GM03348 (cell line): ENCODE measurements at places on chromosomes 1 and 21.

DNA sequence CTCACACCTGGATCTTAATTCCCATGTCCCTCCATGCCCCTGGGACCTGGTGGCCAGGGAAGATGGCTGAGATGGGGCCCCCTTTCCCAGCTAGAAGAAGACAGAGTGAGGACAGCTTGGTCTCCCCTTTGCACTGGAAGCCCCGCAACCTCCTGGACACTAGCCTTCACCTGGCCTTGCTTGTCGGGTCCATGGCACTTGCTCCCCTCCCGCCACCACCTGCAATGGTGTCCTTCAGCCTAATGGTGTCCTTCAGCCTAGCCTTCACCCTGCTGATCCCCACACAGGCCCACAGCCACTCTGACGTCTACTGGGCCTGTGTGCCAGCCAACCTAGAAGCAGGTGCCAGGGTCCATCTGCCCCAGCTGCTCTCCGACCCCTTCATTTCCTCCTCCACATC, 45.9 kb upstream of the EDN2 start:
- no peak for DNase-seq

DNA sequence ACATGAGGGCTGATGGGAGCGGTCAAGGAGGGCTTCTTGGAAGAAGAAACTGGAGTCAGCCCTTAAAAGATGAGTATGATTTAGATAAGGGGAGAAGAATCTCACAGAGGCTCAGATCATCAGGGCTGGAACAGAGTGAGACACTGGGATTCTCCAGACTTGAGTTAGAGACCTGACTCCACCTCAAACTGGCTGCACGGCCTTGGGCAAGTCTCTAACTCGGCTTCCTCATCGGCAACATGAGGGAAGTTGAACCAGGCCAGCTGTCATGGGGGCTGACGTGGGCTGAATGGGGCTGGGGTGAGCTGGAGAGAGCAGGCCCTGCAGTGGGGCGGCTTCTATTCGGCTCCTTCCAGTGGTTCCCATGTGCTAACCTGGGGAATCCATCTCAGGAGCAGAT, 2.5 kb downstream of the C1QC start:
- no peak for DNase-seq

- no peak for DNase-seq
These were observed 26.6 kb downstream of the EPHA2 start for GRCh38 chr1:16129316-16129715.

GRCh38 chr1:214847071-214847810, 235.3 kb upstream of the KCNK2 start:
- DNase-seq, result peak; percentile 14

GRCh38 chr21:27101523-27101922, 134.6 kb upstream of the ADAMTS5 start:
- DNase-seq, result peak; percentile 6
